ENCODE measurements at places on chromosomes 2 and 18. TPM values are rescaled to one million over a fixed set of nuclear protein-coding genes. Genes with fewer than 3 reads are reported as not detected.

The MZT2B gene
- total RNA-seq = 90.5 TPM

The LIMS4 gene
- total RNA-seq = 4.7 TPM

The SPDYA gene
- total RNA-seq = 6.5 TPM

The CXCR1 gene
- total RNA-seq = not detected

The SIX3 gene
- not detected for total RNA-seq

The GYPC gene
- total RNA-seq = 38.7 TPM

The DNAH6 gene
- total RNA-seq = 0.49 TPM

The GPR45 gene
- total RNA-seq = not detected

The FAM228B gene
- total RNA-seq = 7.0 TPM

The CCDC93 gene
- 23.9 TPM for total RNA-seq

The SERPINB12 gene
- total RNA-seq = not detected

The FBLN7 gene
- total RNA-seq = 3.2 TPM

The CCDC141 gene
- 2.7 TPM for total RNA-seq

The SCG2 gene
- 3.4 TPM for total RNA-seq

The SERPINB4 gene
- total RNA-seq = not detected

The ERICH2 gene
- not detected for total RNA-seq

The METAP1D gene
- total RNA-seq = 4.0 TPM

The SP5 gene
- not detected for total RNA-seq

The TBR1 gene
- not detected for total RNA-seq

The FBXO48 gene
- total RNA-seq = 0.99 TPM

The ICOS gene
- total RNA-seq = not detected

The SPATS2L gene
- total RNA-seq = 40.7 TPM

The ACKR3 gene
- total RNA-seq = 2.0 TPM

The ARHGEF33 gene
- total RNA-seq = 0.25 TPM

The EML6 gene
- total RNA-seq = 0.49 TPM

The ALPG gene
- not detected for total RNA-seq

The SIX2 gene
- 2.9 TPM for total RNA-seq

The GALNT3 gene
- total RNA-seq = 3.1 TPM

The CD8A gene
- total RNA-seq = not detected

The KLHL30 gene
- 0.33 TPM for total RNA-seq

The HOXD3 gene
- not detected for total RNA-seq

The PASK gene
- 21.9 TPM for total RNA-seq

The SAG gene
- not detected for total RNA-seq

The CWC22 gene
- total RNA-seq = 31.8 TPM

The DNER gene
- not detected for total RNA-seq

The CXCR2 gene
- total RNA-seq = not detected

The RAMP1 gene
- 3.1 TPM for total RNA-seq

The KCNG2 gene
- total RNA-seq = not detected

The PSMA8 gene
- total RNA-seq = not detected

The AGPS gene
- total RNA-seq = 33.1 TPM

The GAL3ST2 gene
- total RNA-seq = 0.25 TPM
